ENCODE measurements at places on chromosomes 11 and 22. TPM values are rescaled to one million over a fixed set of nuclear protein-coding genes. Genes with fewer than 3 reads are reported as not detected.

GRCh38 chr11:65658174-65659021, 4.3 kb downstream of the RELA start:
- DNase-seq = peak; percentile 84

GRCh38 chr22:47816863-47817210, 1054.4 kb downstream of the TBC1D22A start:
- DNase-seq = peak; percentile 16

The MMP8 gene
- total RNA-seq = not detected

The DRICH1 gene
- total RNA-seq = not detected

DNA sequence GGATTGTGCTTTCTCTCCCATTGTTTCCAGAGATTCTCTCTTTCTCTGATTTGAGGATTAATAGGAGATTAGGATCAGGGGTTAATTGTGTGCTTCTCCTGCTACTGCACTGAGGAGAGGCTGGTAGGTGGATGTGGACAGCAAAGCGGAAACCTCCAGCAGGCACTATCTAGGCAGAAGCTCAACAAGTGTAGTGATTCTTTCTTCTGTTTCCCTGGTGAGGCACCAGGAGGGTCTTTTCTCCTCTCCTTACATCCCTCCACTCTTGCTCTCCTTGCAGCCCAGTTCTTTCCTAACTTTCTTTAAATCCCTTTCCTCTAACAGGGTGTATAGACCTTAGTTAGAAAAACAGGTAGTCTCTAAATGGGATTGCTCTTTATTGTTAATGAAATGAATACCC, 1.9 kb upstream of the ZBTB16 start:
- DNase-seq = no peak

DNA sequence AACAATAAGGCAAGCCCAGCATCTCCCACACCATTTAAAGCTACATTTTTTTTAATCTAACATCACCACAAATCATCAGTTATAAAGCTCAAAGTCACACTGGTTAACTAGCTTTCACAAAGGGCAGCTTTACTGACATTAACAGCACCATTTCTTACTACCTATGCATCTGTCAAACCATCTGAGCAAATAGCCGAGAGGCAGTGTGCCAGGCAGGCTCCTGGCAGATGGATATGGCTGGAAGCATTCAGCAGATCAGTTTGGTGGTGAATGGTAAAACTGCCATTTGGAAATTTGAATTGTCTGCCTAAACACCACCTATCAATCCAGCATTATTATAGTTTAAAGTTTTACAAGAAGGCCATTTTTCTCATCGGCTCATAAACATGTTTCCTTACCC, 131.2 kb downstream of the TTC28 start:
- DNase-seq = no peak

The EPS8L2 gene
- 195 TPM for total RNA-seq

- DNase-seq = no peak
These were observed 44.3 kb downstream of the RASSF10 start for GRCh38 chr11:13053255-13053917.

DNA sequence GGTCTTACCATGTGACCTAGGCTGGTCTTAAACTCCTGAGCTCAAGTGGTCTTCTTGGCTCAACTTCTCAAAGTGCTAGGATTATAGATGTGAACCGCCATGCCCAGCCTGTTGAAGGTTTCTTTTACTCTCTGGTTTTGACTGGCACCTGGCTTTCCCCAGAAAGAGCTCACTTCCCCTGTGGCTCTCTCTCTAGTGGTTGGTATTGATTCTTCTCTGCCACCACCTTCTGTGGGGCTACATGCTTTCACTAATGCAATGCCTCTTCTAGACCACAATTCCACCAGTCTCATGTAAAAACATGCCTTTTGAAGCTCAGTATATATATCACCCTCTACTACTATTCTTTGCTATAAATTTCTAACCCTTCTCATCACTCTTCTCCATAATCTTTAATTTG, 67.2 kb downstream of the CCDC83 start:
- DNase-seq = no peak

The MN1 gene
- total RNA-seq = 6.1 TPM

GRCh38 chr11:103581760-103582159, 454.7 kb upstream of the DDI1 start:
- no peak for DNase-seq

GRCh38 chr11:118290923-118291322, 13.6 kb upstream of the CD3E start:
- no peak for DNase-seq

The RPS6KB2 gene
- total RNA-seq = 50.6 TPM

- DNase-seq = no peak
These were observed 27.8 kb upstream of the GRAMD4 start for GRCh38 chr22:46592390-46592872.

The TLCD5 gene
- 3.7 TPM for total RNA-seq

- DNase-seq = no peak
These were observed 344.6 kb upstream of the C11orf87 start for GRCh38 chr11:109077291-109077920.

The BTG4 gene
- total RNA-seq = not detected

DNA sequence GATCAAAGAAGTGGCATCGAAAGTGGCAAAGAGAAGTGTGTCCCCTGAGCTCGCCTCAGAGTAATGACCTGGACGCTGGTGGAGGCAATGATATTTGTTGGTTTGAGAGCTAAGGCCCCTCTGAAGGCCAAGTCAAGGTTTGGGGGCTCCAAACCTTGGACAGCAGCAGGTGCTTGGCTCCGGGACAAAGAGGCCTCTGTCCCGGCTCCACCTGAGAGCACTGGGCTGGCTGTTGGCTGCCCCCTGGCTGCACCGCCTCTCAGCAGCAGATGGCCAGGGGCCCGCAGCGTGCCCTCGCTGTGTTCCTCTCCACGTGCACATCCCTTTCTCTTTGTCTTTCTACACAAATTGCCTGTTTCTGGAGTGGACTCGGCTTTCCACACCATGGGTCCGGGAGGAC, 301.3 kb downstream of the NTM start:
- no peak for DNase-seq

DNA sequence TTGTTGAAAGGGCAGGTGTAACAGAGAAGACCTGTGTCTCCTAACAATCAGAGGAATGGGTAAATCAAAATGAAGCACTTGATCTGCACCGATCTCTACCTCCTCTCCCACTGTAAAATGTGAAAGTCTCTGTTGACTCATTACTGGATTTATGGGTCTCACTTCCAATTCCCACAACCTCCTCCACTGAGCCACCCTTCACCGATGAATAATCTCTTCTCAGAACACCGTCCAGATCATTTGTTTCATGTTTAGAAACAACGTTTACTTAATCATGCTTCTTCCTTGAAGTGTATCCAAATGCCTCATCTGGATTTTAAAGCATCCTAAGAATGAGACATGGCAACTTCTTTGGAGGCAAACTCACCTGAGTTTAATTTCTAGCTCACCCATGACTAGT, 643.6 kb downstream of the ETS1 start:
- no peak for DNase-seq

GRCh38 chr11:63841554-63841953, 2.6 kb downstream of the MARK2 start:
- DNase-seq = no peak

DNA sequence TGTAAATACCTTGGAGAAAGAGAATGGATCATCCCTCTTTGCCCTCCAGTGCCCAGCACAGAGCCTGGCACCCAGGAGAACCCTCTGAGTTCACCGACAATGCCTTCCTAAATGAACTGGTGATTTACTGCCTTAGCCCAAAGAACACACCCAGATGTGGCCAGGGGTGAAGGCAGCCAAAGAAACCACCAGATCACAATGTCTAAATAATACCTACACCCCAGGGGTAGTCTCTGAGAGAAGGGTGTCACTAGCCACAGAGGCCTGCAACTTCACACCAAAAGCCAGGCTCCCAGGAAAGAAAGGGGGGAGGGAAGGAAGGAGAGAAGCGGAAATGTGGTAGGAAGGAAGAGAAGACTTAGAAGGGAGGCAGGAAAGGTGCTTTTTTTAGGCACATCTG, 65.7 kb downstream of the RPL27A start:
- no peak for DNase-seq

DNA sequence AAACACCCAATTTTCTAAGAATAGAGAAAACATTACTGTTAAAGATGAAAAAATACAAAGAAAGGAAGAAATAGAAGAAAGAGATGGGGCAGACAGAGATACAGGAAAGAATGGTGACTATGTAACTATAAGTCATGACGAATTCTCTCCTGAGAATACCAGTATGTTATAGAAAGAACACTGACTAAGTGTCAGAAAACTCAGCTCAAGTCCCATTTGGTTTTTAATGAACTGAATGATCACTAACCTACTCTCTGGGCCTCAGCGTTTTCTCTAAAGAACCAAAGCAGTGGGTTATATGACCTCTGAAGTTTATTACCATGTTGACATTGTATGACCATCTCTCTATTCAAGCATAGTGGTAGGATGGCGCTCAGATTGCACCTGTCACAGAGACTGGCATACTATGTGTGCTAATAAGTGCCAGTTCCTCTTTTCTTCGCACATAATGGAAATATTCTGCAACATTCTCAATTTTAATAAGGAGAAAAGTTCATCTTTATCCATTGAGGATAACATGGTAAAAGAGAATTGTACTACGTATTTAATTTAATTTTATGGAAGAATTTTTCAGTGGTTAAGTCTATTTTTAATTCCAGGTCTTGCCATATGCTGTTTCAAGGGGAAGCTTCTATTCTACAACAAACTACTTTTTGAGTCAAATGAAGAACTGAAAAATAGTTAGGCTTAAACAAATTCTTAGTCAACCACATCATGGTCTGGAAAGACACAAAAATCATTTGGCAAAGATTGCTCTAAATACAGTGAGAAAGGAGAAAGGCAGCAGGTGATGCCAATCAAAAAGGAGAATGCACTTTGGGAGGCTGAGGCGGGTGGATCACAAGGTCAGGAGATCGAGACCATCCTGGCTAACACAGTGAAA, 25.0 kb upstream of the EED start:
- DNase-seq = no peak

The DGAT2 gene
- total RNA-seq = 26.0 TPM

The MYO7A gene
- 9.1 TPM for total RNA-seq

DNA sequence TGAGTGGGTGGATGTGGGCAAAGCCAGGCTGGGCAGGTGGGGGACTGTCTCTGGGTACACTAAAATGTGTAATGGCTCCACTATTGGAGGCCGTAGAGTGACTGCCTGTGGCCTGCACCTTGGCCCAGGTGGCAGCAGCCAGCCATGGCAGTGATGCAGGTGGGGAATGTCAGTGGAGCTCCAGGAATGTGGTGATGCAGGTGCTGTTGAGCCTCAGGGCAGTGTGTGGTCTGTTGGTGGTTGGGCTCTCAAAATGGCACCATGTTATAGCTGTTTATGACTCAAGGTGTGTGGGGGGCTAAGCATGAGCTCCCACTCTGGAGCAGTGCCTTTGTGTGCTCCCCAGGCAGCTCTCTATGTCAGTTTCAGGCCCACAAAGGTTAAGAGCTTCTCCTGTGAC, 40.2 kb upstream of the CCDC90B start:
- DNase-seq = no peak

- DNase-seq = peak; percentile 37
These were observed 37.1 kb downstream of the TST start for GRCh38 chr22:36982136-36982535.

Data from vagina (tissue), 2 donors.